ENCODE measurements at places on chromosomes 13 and 19.

- DNase-seq: no peak
Observed at GRCh38 chr13:100273552-100273951, 184.7 kb downstream of the PCCA start.

DNA sequence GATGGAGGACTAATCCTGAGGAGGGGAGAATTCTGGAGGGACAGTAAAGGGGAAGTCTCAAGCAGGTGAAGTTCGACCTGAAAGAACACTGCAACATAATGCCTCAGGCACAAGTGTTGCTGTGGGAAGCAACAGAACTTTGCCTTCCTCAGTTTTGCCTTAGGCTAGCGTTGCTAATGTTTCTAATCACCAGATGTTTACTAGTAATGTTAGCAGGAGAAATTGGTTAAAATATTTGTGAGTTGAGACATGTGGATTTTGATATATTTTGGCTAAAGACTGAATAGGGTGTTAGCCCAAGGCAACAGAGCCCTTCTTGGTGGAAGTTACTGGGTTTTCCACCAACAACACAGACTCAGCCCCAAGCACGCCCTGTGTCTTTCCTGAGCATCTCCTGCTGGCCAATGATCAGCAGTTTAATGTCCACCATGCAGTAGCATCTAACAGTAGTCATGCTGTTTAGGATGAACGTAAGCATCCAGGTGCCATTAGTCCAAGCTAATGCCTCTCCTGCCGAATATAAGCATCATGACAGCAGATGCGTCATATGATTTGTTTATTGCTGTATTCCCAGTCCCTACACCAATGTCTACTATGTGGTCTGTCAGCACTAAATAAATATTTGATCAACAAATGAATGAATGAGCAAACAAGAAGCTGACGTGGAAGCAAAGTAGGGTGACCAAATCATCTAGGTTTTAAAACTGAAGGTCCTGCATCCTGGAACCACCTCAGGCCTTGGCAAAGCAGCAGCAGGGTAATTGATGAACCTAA, 511.9 kb upstream of the HTR2A start:
- DNase-seq: no peak

DNA sequence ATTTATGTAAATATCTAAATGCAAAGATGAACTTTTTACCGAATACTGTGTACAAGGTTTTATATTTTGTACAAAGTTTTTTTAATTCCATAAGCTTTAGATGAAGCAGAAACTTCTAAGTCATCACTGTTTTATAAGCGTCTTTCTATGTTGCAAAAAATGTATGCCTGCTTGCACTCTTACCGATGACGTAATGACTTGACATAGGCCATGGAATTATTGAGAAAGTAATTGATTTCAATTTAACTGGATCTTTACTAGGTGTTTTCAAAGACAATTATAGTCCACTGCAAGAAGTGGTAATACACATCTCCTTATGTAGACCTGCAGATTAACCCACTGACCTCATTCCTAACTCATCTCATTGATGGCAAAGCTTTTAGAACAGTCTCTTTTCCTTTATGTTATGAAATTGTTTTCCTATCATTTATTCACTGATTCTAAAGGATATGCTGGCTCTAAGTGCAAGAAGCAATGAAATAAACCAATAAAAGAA, 10.4 kb downstream of the DACH1 start:
- DNase-seq: no peak

DNA sequence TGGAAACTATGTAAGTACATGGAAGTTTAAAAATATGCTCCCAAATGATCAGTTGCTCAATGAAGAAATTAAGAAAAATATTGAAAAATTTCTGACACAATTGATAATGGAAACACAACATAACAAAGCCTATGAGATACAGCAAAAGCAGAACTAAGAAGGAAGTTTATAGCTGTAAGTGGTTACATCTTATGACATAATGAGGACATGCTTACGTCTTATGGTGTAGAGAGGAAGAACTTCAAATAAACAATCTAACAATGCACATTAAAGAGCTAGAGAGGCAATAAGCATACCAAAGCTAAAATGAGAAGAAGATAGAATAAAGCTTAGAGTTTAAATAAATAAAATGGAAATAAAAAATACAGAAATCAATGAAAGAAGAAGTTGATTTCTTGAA, 50.0 kb upstream of the CEACAM21 start:
- no peak for DNase-seq

- peak; percentile 20 for DNase-seq
Observed at GRCh38 chr19:10505583-10506229, 2.5 kb upstream of the KEAP1 start.

DNA sequence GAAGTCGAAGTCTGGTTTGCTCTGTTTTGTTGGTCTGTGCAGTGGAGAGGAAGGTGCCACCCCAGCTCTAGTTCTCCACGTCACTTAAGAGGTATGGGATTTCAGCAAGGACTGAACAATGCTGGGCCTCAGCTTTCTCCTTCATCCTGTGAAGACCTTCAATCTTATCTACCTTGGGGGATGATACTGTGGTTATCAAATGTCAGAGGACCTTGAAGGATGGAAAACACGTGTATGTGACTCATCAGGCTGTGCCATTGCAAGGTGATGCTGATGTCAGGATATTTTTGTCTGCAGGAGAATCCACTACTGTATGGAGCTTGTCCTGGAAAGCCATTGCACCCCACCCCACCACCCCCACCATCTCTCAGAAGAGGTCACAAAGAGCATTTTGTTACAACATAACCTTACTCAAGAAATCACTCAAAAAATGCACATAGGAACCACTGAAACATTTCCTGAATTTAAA, 81.4 kb upstream of the UQCRFS1 start:
- no peak for DNase-seq

DNA sequence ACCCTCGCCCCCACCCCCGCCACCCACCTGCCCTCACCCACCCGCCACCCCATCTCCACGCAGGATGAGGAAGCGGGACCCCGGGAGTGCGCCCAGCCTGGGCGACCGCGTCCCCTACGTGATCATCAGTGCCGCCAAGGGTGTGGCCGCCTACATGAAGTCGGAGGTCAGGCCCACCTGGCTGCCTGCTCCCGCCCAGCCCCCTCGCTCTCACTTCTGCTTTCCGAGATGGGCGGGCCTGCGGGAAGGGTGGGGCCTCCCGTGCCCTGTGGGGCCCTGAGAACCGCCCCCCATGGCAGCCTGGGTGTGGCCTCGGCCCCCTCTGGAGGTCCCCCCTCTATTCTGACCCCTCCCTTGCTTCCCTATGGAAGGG, 3.1 kb upstream of the SPIB start:
- DNase-seq: no peak

DNA sequence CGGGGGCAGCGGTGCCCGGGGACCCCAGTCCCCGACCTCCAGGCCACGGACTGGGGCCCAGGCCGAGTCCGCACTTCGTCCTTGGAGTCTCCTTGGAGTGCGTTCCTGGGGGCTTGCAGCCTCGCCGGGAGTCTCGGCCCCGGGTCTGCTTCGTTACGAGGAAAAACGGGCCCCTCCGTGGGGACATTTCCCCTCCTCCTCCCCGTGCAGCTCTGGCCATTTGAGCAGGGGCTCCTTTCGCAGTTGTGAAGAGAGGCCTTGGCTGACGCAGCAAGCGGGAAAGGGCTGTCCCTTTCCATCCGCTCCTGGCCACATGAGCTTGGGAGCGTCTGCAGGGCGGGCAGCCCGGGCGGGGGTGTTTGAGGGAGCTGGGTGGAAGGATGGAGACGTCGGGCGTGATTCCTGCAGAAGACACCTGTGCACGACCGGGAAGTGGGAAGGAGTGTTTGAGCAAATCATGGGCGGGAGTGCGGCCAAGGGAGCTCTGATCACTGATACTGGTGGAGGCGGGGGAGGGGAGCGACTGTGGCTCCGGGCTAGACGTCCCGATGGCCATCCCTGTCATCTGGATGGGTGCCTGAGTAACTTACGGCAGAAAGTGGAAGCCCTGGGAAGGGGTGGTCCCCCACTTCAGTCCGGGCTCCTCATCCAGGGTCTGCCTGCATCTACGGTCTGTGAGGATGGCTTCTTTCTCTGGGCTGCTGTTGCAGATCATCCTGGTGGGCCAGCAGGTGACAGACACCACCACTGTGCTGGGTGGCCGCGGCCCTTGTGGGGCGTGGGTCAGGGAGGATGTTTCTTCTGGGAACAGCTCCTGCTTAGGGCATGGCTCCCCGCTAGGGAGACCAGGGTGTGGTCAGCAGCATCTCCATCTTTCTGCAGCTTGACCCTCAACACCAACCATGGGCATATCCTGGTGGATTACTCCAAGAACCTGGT, 736 bp downstream of the GPI start:
- no peak for DNase-seq

Data from GM04504 (cell line).